Activated CD8-positive, alpha-beta T cell treated with anti-CD3 and anti-CD28 coated beads, Interleukin-2, amount 10 ng/mL, durations not matched to agents 7 days and 5 days (primary cell): ENCODE measurements at places on chromosomes 5 and 9. TPM values are rescaled to one million over a fixed set of nuclear protein-coding genes. Genes with fewer than 3 reads are reported as not detected.

Gene PLAC8L1
- not detected for total RNA-seq

Gene ARRDC1
- 45.1 TPM for total RNA-seq

Gene PIP5K1B
- 0.13 TPM for total RNA-seq

GRCh38 chr5:158832096-158832685 is 267.5 kb downstream of the EBF1 start:
- H3K27me3 ChIP-seq = peaks cover 8% of the 10 kb centered on the region
- DNase-seq = no peak
- H3K27ac ChIP-seq = no peak overlapping the region
- no peak overlapping the region for H3K4me3 ChIP-seq
- no peaks in the 10 kb centered on the region for H3K36me3 ChIP-seq

DNA sequence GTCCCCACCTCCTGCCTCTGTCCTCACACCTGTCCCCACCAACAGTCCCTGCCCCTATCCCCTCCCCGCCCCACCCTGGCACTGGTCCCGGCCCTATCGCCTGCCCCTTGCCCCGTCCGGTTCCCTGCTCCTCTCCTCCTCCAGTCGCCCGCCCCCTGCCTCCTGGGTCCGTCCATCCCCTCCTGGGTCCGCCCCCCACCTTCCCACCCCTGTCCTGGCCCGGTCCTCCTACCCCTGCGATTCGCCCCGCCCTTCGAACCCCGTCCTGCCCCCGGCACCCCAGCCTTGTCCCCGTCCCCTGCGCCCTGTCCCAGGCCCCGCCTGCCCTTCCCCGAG is 372 bp downstream of the EDF1 start:
- H3K27ac ChIP-seq = peak overlapping the region; percentile 90
- H3K4me1 ChIP-seq = peaks cover 19% of the 10 kb centered on the region
- no peak for DNase-seq
- peaks cover 19% of the 10 kb centered on the region for H3K36me3 ChIP-seq
- H3K27me3 ChIP-seq = no peaks in the 10 kb centered on the region
- peak overlapping the region; percentile 87 for H3K4me3 ChIP-seq

- peaks cover 49% of the 10 kb centered on the region for H3K27me3 ChIP-seq
- H3K4me1 ChIP-seq = peaks cover 21% of the 10 kb centered on the region
- H3K4me3 ChIP-seq = no peak overlapping the region
- H3K27ac ChIP-seq = no peak overlapping the region
- DNase-seq = no peak
- H3K36me3 ChIP-seq = no peaks in the 10 kb centered on the region
Observed at GRCh38 chr5:98765815-98766214, 7.6 kb upstream of the RGMB start.

DNA sequence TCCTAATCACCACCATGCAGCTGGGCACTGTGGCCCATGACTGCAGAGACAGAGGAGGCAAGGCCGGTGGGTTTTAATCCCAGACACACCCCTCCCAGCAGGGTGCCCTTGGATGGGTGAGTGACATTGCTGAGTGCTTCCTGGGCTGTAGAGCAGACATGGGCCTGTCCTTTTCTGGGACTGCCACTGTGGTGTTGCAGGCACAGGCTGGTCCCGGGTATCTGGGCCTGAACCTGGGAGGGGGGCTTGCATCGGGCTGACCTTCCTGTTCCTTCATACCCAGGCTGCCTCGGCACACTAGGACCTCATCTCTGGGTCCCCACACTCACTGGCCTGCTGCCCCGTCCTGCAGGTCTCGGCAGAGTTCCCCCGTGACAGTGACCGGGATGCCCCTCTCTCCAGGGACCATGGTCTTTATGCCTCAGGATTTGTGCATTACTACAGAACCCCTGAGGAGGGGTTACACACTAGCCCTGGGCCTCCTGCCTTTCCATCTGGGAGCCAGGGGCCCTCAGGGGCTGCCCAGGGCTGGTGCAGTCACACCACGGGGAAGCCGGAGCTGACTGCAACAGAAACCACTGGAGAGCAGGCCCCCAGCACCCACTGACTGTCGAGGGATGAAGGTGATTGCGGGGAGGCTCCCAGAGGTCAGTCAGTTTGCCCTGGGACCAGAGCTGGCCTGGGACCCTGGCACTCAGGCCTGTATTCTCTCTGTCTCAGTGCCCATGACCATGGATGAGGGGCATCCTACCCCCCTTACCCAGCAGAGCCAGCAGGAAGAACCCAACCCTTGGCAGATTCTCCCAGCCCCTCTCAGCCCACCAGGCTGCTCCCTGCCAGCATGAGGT is 8.9 kb upstream of the SLC25A48 start:
- DNase-seq = peak; percentile 12
- no peak overlapping the region for H3K27ac ChIP-seq
- H3K4me1 ChIP-seq = peaks cover 3% of the 10 kb centered on the region
- H3K36me3 ChIP-seq = no peaks in the 10 kb centered on the region
